ENCODE measurements at places on chromosomes 1 and 21.
A peak's percentile ranks its signal among the peaks of the same experiment; 100 is the strongest.

DNA sequence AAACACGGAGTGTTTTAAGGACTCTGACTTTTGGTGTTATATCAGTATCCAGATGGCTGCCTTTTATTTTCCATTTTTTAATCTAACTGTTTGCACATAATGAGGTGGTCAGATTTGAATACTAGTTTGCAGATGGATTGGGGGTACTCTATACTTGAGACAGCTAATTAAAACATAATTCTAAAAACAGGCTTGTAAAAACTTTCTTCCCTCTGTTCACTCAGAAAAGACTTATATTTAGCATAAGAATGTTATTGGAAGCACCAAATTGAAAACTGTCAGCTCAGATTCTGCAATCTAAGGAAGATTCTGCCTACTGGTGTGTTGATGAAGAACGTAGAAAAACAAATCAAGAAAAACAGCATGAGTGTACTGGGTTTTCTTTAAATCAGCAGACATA lies 44.0 kb upstream of the NRIP1 start:
- DNase-seq = no peak

- no peak for DNase-seq
Observed at GRCh38 chr1:174789399-174789798, 210.3 kb upstream of the CACYBP start.

DNA sequence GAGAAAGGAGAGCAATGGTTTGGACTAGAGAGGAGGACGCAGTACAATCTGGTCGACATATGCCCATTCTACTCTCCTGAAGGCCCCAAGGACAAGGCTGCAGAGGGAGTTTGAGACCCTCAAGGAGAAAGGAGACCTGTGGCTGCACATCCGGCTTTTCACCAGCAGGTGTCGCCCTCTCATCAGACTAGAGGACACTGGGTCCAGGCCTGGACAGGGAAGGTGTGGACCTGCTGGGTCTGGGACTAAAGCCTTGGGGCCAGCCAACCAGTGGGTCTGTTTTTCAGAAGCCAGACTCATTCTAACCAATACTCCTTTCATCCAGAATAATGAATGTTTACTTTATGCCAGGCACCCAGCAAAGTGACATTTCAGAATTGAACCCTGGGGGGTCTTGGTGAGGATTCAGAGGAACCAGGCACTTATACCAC lies 5.0 kb downstream of the SRARP start:
- DNase-seq = no peak

DNA sequence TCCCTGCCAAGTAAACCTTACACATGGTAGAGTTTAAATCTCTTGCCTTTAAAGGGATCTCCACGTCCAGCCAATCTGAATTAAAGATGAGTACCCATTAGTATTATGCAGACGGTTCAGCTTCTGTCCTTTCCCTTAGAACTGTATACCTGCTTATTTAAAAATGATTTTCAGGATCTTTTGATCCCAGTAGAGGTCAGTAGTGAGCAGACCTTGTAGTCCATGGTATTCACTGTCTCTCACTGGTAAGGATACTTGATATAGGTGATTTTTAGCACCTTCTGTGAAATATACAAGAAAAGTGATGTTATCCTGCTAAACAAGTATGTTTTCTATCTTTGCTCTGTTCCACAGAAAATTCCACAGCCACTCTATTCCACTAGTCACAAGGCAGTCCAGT lies 1211.6 kb upstream of the ADGRL4 start:
- peak; percentile 40 for DNase-seq

GRCh38 chr1:115648717-115649691 lies 7.2 kb downstream of the VANGL1 start:
- DNase-seq = no peak

DNA sequence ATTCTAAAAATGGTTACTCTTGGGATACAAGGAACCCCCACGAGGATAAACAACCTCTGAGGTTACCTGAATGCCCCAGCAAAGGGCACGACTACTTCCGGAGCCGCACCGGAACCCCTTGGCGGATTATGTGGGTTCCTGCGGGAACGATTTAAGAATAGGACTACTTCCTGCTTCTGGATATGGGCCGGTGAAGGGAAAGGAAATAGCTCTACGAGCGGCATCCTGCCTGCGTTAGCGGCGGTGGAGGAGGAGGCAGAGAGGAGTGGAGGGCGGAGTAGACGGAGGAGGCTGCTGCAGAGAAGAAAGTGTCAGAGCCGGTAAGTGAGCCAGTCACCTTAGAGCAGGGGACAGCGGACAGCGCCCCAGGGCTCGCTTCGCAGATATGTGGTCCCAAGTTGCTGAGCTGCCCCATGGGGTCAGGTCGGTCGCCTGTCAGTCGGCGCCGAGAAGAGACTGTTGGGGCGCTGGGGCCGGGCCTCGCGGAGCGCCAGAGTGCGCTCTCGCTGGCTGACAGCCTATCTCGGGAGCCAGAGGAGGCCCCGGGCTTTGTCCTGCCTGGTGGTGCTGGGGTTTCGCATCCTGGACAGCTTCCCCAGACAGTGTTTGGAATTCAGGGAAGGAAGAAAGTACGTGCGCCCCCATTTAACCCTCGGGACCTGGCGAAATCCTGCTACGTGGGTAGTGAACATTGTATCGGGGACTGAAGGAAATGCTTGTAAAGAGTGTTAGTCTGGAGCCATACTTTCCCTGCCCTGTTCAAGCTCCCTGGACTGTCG lies at the start of gene KLHL20:
Gene KLHL20, plus strand, starts transcription at position 223 of the 779 bp plus-strand sequence. CDS start 1,063 bp downstream, outside the sequence.
- peak; percentile 83 for DNase-seq

DNA sequence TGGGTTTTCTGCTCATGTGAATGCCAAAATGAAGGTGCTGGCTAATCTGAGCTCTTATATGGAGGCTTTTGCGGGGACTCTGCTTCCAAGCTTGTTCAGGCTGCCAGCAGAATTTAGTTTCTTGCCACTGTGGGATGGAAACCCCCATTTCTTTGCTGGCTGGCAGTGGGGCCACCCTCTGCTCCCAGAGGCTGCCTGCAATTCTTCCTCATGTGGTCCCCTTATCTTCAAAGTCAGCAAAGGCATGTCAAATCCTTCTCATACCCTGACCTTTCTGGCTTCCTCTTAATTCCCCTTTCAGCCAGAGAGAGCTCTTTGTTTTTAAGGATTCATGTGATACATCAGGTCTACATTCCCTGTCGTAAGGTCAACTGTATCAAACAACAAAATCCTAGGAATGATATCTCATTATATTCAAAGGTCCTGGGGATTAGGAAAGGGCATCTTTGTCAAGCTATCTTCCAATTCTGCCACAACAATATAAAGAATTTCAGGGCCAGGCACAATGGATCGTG lies 5.2 kb upstream of the GPR161 start:
- DNase-seq = no peak

DNA sequence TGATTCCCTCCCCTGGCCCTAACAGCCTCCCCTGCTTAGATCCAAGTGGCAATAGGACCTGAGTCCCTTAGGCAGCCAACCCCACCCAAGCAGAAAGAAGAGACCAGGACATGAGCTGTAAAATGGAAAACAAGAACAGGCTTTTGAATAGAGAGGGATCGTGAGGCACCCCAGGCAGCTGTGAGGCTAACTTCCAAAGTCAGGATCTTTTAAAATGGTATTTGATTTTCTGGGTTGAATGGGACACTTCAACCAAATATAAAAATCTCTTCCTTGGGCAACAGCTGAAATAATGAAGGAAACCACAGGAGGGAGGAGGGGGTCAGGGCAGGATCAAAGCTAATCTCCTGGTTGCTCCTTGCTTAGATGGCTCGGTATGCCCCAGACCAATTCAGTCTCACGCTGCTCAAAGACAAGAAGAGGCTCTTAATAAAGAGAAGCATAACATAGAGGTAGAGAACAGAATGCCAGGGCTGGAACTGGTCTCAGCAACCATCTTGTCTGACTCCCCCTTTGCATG lies 28.6 kb upstream of the AVPR1B start:
- no peak for DNase-seq

GRCh38 chr1:58312971-58313563 lies 233.5 kb downstream of the OMA1 start:
- no peak for DNase-seq

DNA sequence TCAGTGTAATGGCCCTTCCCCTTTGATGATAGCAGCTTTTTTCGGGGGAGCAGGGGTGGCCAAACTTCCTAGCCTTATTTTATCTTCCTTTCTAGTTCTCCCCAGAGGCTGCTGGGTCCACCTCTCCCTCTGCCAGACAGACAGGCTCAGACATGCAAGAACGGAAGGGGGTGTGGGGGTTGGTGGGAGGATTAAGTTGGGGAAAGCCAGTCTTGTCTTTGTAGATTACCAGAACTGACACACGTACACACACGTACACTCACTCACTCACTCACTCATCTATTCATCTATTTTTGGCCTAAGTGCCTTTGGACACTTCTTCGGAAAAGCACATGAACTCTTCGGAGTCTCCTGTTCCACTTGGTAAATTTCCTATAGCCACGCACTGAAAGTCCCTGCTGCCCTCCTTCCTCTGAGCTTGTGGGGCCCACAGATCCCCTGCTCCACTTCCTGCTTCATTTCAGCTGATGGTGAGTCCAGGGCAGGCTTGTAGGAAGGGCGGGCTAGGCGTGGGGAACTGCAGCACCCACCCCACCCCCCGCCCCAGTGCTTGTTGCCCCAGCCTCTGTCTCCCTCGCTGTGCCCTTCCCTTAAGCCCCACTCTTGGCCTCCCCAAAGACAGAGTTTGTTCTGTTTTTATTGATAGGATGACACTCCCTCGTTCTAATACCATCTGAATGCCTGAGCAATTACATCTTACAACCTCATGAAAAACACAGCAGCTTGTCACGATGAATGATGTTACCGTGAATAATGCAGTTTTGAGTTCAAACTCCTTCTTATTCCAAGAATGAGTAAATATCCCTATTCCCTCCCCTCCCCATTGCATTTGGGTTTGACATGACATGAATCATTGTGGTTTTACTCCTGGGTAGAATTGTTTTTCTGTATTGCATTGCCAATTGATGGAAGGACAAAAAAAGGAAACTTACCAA lies 60.7 kb upstream of the ATP5PO start:
- DNase-seq = no peak

DNA sequence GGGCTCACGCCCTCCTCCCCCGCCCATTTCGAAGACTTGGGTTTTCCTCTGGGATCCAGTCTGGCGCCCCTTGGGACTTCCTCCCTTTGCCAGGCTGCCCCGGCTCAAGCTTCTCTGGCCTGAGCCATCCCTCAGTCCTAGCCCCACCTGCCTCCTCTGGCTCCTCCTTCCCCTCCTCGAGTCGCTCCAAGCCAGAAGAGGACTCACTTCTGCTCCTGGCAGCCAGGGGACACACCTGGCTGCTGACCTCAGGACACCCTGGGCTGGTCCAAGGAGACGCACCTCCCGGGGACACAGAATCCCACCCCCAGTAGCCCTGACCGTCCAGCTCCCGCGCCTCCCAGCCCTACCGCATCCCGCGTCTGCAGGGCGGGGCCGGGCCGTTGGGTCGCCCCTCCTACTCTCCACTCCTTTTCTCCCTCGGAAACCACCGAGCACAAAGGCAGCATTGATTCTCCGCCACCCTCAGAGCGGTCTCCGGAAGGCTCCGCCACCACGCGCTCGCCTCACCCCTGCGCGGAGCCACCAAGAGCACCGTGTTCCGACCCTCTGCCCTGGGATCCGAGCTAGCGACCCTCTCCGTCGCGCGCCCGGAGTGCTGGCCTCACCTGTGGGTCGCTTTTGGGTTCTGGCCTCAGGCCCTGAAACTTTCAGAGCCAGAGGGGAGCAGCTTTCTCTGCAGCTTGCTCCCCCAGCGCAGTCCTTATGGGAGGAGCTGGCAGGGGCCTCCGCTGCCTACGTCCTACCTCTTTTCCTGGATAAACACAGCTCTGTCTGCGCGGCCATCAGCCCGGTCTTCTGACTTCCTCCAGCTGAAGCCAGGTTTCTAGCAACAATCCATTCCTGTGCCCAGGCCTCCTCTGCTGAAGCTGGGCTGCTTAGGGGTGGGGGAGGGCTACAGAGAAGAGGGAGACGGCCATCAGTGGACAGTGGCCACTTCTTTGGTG lies at the start of gene C2CD4D:
Gene C2CD4D, minus strand, starts transcription at position 364 of the 947 bp plus-strand sequence. CDS start 831 bp downstream, outside the sequence.
- no peak for DNase-seq

Data from SK-N-MC (cell line).